ENCODE measurements at places on chromosomes 4 and X.
A peak's percentile ranks its signal among the peaks of the same experiment; 100 is the strongest.

- no peak for ATAC-seq
Measured at GRCh38 chrX:104670051-104670450, 104.1 kb downstream of the IL1RAPL2 start.

GRCh38 chr4:165738571-165738970, 134.5 kb upstream of the TLL1 start:
- no peak for ATAC-seq

DNA sequence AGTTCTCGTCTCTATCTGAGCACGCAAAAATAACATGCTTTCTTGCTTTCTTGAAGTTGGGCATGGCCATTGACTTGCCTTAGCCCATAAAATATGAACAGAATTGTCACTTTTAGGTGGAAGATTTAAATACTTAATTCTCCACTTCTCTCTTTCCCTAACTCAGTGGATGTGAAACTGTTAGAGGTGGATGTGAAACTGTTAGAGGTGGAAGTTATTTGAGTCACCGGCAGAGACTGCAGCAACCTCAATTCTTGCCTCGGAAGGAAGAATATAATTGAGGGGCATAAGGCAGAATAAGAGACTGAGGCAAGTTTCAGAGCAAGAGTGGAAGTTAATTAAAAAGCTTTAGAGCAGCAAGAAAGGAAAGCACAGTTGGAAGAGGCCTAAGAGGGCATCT, 2.8 kb upstream of the PARM1 start:
- peak; percentile 68 for ATAC-seq

DNA sequence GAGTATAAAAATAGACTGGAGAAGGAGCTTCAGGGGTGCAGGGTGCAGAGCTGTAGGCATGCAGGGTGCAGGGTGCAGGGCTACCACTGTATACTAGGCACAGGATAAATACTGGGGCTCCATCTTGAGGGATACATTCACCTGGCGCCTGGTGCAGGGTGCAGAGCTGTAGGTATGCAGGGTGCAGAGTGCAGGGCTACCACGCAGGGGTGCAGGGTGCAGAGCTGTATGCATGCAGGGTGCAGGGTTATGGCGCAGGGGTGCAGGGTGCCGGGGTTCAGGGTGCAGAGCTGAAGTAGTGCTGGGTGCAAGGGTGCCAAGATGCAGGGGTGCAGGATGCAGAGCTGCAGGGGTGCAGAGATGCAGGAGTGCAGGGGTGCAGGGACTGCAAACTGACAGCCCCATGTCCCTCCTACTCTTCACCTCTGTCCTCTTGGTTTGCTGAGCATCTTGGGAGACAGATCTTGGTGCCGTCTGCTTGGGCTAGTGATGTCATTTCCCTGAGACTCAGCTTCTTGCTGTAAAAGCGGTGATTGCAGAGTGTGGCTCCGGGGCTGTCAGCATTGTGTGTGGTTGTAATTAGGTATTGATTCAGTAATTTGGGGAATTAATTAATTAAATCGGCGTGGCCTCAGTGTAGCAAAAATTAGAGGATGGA, 91.2 kb downstream of the ADRA2C start:
- ATAC-seq = no peak

DNA sequence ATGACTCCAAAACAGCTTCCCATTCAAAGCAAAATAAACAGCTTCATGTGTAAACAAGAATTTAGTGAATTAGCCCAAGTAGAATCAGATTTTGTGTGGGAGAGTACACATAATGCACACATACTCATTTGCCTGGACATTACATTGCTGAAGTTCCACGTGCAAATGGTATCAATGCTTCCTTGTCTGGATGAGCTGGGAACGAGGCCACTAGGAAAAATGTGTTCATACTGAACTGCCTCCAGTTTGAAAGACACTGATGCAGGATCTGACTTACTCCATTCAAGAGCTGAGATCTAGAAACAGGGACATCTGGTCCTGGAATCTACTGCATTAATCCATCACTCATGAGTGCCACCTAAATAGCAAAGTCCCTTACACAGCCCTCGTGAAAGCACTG, 228.0 kb downstream of the APBB2 start:
- no peak for ATAC-seq

- ATAC-seq = peak; percentile 48
Measured at GRCh38 chr4:101643186-101643837, 147.2 kb upstream of the BANK1 start.

GRCh38 chr4:70533211-70533610, 14.8 kb downstream of the AMTN start:
- ATAC-seq = no peak

DNA sequence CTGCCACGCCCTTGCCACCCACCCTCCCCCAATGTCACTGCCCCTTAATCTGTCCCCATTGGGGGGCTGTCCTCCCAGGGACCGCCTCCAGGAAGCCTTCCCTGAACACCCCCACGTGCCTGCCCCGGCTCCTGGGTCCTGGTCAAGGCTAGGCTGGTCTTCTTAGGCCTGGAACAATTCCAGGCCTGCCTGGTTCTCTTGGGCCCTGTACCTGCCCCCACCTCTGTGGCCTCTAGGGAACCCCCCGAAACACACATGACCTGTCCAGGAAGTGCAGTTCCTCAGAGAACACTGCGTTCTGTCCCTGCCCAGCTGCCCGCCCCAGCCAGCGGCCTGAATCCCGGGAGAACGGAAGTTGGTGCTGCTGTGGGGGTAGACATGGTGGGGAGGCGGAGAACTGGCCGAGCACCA, 5.1 kb downstream of the MXD4 start:
- ATAC-seq = peak; percentile 13

DNA sequence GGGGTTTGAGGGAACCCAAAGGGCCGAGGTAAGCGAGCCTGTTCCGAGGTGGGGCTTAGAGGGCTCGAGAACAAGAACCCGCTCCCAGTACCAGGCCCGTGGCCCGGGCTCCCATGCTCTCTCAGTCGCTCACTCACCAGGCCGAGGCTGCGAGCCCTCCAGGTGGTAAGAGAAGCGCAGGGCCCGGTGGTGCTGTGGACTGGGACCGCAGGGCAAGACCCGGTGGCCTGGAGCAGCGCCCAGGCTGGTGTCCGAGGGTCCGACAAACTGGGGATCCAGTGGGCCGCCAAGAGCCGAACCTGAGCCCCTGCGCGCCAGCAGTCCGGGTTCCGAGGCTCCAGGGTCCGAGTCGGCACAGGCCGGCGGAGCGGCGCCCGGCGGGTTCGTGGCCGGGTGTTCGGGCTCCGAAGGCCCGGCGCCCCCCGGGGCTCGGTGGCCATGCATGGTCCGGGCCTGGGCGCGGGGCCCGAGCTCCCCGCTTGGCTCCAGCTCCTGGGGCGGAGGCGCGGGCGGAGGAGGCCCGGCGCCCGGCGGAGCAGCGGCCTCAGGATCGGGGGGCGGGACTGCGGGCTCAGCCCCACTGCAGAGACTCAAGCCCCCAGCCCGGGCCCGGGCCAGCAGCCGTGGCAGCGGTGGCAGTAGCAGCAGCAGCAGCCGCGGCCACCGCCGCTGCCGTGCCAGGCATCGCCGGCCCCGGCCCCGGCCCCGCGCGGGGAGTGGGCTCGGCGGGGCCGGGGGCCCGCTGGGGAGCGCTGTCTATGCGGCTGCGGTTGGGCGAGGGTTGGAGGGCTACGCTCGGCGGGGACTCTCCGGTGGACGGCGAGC, 833 bp downstream of the FGD1 start:
- ATAC-seq = no peak

- ATAC-seq = no peak
Measured at GRCh38 chrX:43876680-43877079, 5.6 kb downstream of the MAOB start.

- no peak for ATAC-seq
Measured at GRCh38 chr4:186606591-186606992, 51.2 kb upstream of the MTNR1A start.

- no peak for ATAC-seq
Measured at GRCh38 chrX:155334486-155335336, at the start of gene CLIC2. TSS of gene CLIC2 (minus strand) at chrX:155334614. CDS start at chrX:155334427, 187 bp downstream.

DNA sequence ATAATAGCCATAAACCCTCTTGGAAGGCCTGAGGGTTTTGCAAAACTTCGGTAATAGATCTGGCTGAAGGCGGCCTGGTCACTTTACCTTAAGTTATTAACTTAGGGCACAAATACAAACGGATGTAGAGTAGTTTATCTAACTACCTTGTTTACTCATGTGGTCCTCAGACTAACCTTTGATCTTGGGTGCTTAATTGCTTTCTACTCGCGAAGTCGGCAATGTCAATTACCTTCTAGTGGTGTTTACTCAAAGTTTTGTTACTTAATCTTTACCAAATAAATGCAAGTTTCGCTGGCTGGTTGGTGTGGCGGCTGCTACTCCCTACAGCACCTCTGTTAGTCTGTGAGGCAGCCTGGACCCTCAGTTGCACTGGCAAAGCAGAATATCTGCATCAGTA, 8.9 kb upstream of the ZNF141 start:
- ATAC-seq = no peak

DNA sequence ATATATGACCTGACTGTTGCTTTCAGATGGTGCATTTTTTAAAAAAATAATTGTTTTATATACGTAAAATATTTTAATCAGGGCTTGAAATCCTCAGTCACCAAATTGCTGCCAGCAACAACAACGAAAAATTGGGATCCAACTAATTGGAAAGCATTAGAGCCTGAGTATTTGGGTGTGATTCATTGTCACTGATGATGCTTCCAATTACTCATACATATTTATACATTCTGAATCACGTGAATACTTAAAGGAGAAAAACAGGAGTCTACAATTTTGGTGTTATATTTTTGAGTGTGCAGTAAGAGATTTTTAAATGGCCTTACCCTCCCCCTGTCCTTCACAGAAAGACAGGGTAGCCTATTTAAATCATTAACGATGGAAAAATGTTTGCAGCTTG, 765.6 kb upstream of the TENM3 start:
- no peak for ATAC-seq

DNA sequence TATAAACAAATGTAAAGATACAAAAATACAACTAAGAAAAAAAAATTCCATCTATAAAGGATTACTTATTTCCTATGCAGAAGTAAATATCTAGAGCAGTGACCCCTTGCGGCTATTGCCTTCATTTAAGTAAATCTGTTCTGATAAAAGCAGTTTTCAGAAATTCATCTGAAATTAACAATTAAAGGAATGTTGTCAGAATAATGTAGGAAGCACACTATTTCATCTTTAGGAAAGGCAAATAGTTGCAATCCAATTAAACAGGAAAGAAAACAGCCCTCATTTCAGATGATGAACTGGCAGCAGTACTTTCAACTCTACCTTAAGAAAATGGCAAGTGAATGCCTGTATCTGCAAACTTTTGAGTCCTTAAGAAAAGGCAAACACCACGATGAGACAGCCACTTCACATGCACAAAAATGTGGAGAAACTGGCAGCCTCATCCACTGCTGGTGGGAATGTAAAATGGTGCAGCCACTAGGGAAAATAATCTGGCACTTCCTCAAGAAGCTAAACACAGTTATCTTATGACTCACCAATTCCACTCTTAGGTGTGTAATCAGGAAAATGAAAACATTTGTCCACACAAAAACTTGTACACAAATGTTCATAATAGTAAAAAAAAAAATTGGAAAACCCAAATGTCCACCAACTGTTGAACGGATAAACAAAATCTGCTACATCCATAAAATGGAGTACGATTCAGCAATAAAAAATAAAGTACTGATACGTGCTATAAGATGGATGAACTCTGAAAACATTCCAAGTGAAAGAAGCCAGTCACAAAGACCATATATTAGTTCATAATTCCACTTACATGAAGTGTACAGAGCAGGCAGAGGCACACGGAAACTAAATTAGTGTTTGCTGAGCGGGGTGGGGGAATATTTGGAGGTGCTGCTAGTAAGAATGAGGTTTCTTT, 2.0 kb upstream of the THAP9 start:
- ATAC-seq = no peak

DNA sequence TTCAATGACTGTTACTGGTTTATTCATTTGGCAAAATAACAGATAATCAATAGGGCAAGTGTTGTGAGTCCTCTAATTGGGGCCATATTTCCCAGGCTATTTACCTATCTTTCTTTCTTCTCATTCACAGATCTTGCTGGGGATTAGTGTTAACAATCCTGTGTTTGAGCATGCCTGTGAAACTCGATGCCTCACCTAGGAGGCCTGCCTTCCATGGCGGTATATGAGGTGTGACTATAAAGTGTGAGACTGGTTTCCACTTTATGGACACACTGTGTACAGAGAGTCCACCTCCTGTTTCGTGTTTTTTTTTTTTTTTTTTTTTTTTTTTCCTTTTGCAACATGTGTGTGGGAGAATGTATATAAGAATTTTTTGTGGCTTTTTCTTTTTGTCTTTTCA, 199.3 kb downstream of the BMPR1B start:
- ATAC-seq = no peak

- no peak for ATAC-seq
Measured at GRCh38 chr4:143337600-143338287, 1.1 kb downstream of the GAB1 start.

DNA sequence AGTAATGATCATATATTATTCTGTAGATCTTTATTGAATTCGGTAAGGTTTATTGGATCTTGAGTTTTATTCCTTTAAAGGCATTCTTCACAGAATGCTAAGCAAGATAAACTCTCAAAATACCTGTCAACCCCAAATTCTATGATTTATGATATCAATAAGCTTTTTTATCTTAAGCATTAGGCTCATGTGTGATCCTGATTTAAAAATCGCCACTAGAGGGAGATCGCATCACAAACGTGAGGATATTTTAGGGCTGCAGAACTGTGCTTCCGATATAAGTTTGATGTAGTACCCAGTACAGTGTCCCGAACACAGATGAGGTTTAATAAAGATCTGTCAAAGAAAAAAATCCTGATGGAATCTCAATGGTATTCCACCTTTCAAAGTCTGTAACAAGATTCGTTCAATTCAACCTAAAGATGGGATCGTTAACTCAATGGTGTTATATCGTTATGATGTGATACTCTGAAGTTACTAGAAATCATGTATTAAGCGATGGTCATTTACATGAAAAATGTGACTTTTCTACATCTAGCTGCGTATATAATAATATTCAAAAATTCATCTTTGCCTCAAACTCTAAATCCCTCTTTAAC, 169.0 kb downstream of the CORIN start:
- ATAC-seq = peak; percentile 61

- ATAC-seq = no peak
Measured at GRCh38 chr4:146916479-146917076, 29.1 kb downstream of the TTC29 start.

DNA sequence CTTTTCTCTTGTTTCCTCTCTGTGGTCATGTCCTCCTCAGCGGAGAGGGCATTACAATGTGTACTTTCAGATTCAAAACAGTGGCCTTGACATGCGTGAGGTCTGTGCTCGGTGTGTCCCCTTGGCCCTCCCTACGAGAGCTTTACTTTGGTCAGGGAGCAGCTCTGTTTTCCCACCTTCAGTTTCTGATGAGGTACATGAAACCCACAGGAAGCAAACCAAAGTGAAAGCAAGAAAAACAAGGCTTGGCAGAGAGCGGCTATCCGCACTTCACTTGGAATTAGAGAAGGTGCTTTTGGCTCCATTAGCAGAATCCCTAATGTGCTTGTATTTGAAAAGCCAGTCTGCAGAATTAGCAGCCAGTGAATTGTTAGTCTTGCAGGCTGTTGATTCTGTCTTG, 19.5 kb upstream of the BOD1L1 start:
- ATAC-seq = no peak

GRCh38 chr4:84484236-84484635, 14.9 kb downstream of the NKX6-1 start:
- no peak for ATAC-seq

DNA sequence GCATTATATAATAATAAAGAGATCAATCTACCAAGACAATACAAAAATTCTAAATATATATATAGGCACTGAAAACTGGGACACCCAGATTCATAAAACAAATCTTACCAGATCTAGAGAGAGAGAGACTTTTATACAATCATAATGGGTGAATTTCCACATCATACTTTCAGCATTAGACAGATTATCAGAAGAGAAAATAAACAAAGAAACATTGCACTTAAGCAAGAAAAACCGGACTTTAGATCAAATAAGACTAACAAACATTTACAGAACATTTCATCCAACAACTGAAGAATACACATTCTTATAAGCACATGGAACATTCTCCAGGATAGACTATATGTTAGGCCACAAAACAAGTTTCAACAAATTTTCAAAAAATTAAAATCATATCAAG, 245.1 kb downstream of the INPP4B start:
- ATAC-seq = no peak

All from stimulated activated memory B cell treated with anti-CD40 and anti-IgM and Interleukin-4, amounts not matched to agents 10 μg/mL and 1 μg/mL and 100 μg/mL, for 72 hours (primary cell).